ENCODE measurements at places on chromosomes 5 and 9. TPM values are rescaled to one million over a fixed set of nuclear protein-coding genes. Genes with fewer than 3 reads are reported as not detected.

- ATAC-seq, result no peak
Observed at GRCh38 chr9:124303762-124304161, 46.0 kb downstream of the NEK6 start.

- no peak for ATAC-seq
Observed at GRCh38 chr9:26219961-26220360, 541.7 kb upstream of the TUSC1 start.

- no peak for ATAC-seq
Observed at GRCh38 chr5:164627021-164627420, 1121.6 kb downstream of the MAT2B start.

DNA sequence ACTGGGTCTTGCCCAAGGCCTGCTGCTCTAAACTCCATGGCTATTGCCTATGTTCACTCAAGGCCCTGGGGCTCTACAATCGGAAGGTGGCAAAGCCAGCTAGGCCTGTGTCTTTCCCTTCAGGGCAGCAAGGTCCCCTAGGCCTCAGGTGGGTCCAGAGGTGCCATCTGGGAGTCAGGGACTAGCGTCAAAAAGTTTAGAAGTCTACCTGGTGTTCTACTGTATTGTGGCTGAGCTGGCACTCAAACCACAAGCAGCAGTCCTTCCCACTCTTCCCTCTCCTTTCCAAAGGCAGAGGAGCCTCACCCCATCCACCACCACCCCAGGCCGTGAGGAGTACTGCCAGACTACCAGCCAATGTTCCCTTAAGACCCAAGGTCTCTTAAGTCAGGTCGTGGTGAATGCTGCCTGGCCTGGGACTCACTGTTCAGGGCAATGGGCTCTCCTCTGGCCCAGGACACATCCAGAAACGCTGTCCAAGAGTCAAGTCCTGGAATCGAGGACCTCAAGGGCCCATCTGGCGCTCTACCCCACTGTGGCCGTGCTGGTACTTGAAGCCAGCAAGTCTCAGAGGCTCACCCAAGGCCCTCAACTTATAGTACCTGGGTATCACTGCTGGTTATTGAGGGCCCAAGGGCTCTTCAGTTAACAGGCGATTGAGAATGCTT is 13.0 kb upstream of the SARDH start:
- no peak for ATAC-seq

ANKRD20A1 gene
- 5.9 TPM for total RNA-seq

- no peak for ATAC-seq
Observed at GRCh38 chr5:74392711-74393351, 247.7 kb downstream of the ENC1 start.

DNA sequence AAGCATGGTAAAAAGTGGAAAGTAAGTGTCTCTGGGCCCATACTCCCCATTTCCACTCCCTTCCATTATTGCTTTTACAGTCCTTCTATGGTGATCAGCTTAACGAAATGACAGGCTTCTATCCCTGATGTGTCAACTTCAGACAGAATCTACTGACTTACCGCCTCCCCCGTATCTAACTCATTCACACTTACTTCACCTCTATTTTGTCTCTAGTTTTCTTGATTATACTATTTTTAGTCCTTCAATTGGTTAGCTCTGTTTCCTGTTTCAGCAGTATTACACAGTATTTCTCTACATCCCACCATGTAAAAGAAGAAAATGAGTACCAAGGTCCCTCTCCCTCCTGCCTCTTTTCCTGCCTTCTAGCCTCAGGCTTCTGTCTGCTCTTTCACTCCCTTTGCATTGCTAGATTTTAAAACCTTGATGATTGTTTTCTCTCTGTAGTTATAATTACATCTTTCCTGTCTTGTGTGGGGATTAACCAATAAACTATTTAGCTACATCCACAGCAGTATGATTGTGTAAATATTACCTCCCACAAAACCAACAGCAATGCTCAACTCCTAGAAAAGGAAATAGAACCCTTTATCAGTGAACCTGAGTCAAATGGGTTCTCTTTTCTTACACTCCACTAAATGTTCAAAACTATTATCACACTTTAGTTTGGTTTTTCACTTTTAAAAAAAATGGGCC is 53.4 kb downstream of the GNAQ start:
- no peak for ATAC-seq

DNA sequence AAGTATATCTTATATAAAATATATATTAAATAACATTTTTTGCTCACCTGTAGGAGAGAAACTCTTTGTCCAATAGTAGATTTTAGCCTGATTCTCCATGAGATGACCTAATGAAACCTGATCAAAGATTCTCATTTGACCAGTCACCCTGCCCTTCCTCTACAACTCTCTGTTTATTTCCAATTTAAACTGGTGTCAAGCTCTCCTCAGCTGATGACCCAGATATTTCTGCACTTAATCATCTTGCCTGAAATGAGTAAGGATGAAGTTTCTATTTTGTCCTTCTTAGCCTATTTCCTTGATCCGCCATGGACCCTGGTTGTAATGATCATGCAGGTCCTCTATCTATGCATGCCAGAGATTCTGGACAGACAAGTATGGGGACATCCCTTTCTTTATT is 179.3 kb upstream of the FGF10 start:
- no peak for ATAC-seq

OR1J2 gene
- total RNA-seq, result not detected

DNA sequence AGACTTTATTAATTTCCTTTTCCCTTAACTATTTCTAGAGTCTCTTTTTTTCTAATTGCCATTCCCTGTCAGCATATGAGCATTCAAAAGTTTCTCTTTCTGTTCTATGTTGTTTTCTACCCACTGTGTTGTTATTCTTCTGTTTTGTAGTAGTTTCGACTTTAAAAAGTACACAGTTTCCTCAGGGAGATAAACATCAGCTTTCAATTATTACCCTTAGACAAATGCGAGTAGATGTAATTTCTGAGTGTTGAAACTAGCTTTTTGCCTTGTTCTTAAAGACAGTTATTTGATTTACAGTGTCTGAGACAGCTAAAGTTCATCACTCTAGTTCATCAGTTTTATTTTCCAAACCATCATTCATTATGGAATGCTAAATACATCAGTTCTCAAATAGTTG is 19.5 kb downstream of the MTREX start:
- ATAC-seq, result no peak

DNA sequence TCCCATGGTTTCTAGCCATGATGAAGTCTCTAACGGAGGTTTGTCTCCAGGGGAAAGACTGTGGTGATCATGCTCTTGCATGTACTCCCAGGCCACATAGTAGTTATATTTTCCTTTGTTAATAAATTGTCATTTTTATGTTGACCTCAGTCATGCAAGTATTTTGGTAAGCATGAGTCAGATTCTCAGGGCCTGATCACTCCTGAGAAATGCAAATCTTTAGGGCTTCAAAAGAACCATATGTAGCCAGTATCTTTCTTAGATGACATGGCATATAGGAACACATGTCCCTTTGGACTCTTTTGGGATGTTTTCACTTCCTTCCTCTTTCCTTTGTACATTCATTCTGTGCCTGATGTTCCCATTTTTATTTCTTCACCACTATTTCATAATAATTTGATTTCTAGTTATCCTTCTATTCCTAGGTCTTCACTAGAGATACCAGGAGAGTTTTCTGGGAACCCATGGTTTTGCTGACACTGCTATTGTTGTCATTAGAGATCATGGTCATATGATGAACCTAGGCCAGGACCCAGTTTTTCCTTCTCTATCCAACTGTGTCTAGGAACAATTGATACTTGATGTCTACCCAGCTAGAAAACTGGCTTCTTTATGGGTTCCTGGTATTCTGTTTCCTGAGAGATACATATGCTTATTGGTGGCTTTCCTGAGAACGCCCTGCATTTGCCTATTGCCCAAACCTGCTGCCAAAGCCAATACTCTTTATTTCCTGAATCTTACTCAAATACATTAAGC is 248.1 kb upstream of the NREP start:
- ATAC-seq, result peak; percentile 33

ANKRD18A gene
- 3.0 TPM for total RNA-seq

- ATAC-seq, result no peak
Observed at GRCh38 chr5:1727571-1727970, 72.1 kb downstream of the MRPL36 start.

PAEP gene
- not detected for total RNA-seq

GMCL2 gene
- not detected for total RNA-seq

DNA sequence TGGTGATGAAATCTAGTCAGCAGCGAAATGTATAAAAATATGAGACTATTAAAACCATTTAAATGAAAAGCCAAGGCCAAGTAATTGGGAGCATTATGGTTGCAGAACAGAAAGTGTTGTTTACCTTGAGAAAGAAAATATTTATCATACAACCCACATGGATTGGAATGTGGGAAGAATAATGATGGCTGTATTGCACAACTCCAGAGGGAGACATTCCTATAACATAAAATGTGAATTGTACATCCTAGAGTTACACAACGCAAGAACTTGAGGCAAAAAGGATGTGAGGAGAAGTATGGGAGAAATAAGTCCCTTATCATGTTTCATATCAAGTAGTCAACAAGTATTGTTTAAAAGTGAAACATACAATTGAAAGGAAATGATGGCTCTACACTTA is 1014.0 kb upstream of the SEMA6A start:
- ATAC-seq, result no peak

LHFPL2 gene
- total RNA-seq, result 3.7 TPM

- no peak for ATAC-seq
Observed at GRCh38 chr9:129860653-129861446, 25.6 kb downstream of the USP20 start.

NUTM2G gene
- total RNA-seq, result not detected

DNA sequence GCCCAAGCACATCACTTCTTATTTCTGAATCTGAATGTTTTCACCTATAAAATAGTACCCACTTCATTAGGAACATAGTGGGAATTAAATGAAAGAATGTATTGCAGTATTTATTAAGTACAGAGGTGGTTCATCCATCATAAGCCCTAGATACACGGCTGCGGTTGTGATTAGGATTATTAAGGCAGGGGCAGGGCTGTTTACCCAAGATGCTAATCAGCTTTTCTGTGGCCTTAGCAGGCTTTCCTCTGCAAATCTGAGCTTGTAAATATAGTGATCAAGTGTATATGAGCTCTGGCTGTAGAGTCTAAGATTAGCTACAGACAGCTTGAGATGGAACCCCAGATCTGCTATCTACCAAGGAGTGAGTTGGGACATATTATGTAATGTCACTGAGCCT is 124.1 kb upstream of the ADRA1B start:
- ATAC-seq, result no peak

DNA sequence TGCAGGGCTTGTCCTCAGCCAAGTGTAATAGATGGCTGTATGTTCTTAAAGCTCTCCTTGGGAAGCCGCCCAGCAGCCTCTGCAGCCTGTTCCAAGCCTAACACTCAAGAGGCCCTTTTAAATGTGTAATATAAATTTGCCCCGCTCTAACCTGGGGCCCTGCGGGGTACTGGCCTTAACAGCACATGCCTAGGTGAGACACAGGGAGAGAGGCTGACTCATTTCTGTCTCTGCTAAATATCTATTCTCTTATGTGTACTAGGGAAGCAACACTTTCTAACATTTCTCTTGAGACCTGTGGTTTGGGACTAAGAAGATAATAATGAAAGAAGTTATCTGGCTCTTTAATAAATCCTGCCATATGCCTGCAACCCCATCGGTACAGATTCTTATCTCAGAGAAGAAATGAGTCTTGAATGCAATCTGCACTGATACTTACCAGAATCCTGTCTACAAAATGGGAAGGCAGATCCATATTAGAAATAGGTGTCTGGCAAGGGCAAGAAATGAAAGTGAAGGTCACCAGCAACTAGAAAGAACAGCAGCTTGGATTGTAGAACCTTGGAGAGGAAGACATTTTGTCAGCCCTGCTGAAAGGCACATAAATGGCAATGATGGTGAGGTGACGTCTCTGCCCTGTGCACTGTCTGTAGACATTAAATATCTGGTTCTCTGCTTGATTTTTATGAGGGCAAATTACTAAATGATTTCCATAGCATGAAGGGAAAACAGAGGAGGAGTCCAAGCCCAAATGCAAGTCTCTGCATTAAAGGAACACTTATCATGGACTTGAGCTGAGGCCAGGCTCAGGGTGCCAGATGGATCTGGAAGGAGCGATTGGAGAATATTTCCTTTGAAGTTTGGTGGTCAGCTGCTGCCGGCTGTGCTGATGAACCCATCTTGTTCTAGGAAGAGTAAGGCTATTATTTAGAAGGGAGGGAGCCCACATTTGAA is 14.5 kb upstream of the TGFBI start:
- ATAC-seq, result no peak

FOXD4 gene
- total RNA-seq, result 0.28 TPM

DNA sequence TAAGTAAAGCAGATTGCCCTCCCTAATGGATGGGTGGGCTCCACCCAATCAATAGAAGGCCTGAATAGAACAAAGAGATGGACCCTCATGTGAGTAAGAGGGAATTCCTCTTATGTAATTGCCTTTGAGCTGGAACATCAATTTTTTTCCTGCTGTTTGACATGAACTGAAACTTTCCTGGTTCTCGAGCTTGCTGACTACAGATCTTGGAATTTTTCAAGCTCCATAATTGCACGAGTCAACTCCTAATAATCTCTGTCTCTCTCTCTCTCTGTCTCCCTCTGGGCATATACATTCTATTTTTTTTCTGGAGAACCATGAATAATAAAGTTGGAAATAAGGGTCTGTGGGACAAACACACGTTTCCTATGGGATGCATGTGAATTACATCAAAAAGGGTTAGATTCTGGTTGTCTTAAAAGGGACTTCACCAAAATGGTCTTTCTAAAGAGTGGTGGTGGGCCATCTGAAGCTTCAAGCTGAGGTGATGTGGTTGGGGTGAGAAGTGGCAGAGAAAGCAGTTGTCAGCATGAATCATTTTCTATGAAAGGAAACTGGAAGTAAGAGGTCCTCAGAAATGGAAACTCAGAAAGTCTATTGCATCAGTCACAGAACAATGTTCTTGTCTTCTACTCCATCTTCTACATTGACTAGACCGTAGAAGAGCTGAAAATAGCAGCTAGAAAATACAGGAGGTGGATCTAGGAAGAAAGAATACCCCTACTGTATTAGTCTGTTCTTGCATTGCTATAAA is 47.0 kb upstream of the HOMER1 start:
- no peak for ATAC-seq

PCDHB8 gene
- total RNA-seq, result 0.40 TPM

DNA sequence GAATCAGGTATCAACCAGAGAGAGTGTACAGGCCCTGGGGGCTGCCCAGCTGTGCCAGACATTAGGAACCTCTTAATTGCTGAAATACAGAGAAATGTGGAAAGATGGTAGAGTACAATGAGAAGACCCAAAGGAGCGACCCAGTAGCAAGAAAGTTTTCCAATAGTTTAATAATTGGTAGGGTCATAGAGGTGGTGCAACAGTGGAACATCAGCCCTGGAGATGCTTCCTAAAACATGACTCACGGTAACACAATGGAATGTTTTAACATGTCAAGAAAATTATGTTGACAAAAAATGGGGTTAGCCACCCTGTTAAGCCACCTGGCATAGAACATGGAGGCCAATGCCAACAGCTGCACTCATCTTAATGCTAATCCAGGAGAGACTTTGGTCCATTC is 284.1 kb downstream of the ELAVL2 start:
- no peak for ATAC-seq

DNA sequence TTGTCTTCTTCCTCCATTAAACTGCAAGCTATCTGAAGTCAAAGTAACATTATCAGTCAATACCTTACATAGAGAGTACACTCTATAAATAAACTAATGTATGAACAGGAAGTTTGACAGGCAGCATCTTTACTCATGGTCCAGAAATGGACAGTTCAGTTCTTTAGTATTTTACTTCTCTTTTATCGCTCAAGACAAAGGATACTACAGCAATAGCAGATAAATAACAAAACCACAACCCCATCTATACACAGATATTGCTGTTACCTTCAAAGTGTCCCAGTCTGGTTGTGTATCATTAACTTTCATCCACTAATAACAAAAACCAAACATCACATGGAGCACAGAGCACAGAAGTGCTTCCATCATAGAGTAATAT is 46.4 kb downstream of the SEMA5A start:
- no peak for ATAC-seq

Measured in esophagus mucosa (tissue), 1 donor.